Endothelial cell (in vitro differentiated cells): ENCODE measurements at places on chromosomes 3 and 15. TPM values are rescaled to one million over a fixed set of nuclear protein-coding genes. Genes with fewer than 3 reads are reported as not detected.
A peak's percentile ranks its signal among the peaks of the same experiment; 100 is the strongest.

- no peak overlapping the region for H3K4me3 ChIP-seq
- peaks cover 3% of the 10 kb centered on the region for H3K27me3 ChIP-seq
- H3K36me3 ChIP-seq, result no peaks in the 10 kb centered on the region
- DNase-seq, result no peak
These were observed 79.8 kb upstream of the ABHD17C start for GRCh38 chr15:80615361-80615736.

DNA sequence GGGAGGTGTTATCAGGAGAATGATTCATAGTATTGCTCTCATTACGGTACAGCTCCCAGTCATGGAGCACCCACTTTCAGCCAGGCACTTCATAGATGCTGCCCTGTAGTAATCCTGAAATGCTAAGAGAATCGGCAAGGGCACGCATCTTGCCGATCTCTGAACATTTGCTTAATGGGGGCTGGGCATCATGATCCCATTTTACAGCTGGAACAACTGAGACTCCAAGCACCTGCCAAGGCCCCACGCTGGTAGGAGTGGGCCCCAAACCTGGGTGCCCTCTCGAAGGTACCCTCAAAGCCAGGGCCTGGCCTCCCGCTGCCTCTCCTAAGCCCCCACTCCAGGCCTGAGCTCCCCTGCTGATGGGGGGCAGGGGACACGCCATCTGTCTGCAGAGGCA, 47.3 kb downstream of the RPN1 start:
- H3K27ac ChIP-seq, result no peak overlapping the region
- no peaks in the 10 kb centered on the region for H3K36me3 ChIP-seq
- peaks cover 2% of the 10 kb centered on the region for H3K27me3 ChIP-seq

GRCh38 chr3:111107662-111108035, 36.0 kb downstream of the NECTIN3 start:
- DNase-seq, result no peak
- H3K27me3 ChIP-seq, result no peaks in the 10 kb centered on the region
- H3K4me1 ChIP-seq, result no peaks in the 10 kb centered on the region
- no peak overlapping the region for H3K27ac ChIP-seq
- H3K36me3 ChIP-seq, result no peaks in the 10 kb centered on the region

DNA sequence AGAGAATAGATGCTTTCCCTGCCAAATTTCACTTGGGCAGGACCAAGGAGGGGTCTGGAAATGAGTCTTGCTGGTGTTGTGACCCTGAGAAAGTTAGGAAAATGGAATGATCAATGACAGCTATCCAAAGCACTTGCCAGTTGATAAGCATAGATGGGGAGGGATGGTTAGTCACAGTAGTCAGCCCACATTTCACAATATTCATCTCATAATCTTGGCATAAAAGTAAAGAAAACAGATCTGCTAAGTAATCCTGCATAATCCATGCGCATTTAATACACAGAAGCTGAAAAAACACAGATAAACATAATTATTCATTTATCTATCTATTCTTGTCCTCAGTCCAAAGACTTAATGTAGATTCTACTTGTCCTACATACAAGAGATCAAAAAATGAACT, 184.1 kb downstream of the ZIC4 start:
- H3K4me1 ChIP-seq, result no peaks in the 10 kb centered on the region
- H3K36me3 ChIP-seq, result no peaks in the 10 kb centered on the region
- H3K4me3 ChIP-seq, result no peak overlapping the region
- DNase-seq, result no peak
- H3K27ac ChIP-seq, result no peak overlapping the region
- H3K27me3 ChIP-seq, result no peaks in the 10 kb centered on the region

- DNase-seq, result no peak
- H3K27ac ChIP-seq, result peak overlapping the region; percentile 80
- H3K4me3 ChIP-seq, result no peak overlapping the region
- no peaks in the 10 kb centered on the region for H3K27me3 ChIP-seq
These were observed 25.8 kb downstream of the OXNAD1 start for GRCh38 chr3:16290827-16291196.

DNA sequence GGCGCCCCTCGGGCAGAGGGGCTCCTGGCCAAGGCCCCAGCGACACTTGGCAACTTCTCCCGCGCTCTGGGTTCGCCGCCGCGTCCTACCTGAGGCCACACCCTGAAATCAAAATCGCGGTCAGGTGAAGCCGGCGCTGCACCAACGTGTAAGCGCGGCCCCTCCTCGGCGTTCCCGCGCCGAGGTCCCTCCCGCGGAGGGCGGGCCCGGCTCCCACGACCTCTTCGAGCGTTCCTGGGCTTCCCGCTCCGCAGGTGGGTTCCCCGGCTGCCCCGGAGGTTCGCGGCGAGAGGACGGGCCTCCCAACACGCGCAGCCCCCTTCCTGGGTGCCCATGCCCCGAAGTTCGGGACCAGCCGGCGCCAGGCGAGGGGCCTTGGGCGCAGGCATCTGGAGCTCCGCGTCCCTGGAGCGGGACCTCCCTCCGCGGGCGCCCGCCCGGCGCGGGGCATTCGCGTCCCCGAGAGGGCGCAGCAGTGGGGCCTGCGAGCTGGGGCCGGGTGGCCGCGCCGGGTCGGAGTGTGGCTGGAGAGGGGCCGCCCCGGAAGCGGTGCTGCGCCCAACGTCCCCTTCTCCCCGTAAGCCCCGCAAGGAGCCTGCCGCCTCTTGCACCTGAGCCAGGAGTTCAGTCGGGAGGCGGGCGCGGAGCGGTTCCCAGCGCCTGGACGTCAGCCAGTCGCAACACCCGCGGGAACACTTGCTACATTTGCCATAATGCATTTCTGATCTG, 13.7 kb downstream of the PAK6 start:
- H3K4me1 ChIP-seq, result peaks cover 3% of the 10 kb centered on the region
- peak overlapping the region; percentile 69 for H3K4me3 ChIP-seq
- peaks cover 6% of the 10 kb centered on the region for H3K36me3 ChIP-seq
- H3K27ac ChIP-seq, result no peak overlapping the region
- no peak for DNase-seq

GRCh38 chr3:71064291-71064955, 519.1 kb downstream of the FOXP1 start:
- peak; percentile 37 for DNase-seq
- H3K4me1 ChIP-seq, result peaks cover 38% of the 10 kb centered on the region
- H3K27ac ChIP-seq, result no peak overlapping the region
- no peaks in the 10 kb centered on the region for H3K36me3 ChIP-seq
- no peak overlapping the region for H3K4me3 ChIP-seq

- peaks cover 2% of the 10 kb centered on the region for H3K27me3 ChIP-seq
- no peaks in the 10 kb centered on the region for H3K36me3 ChIP-seq
- H3K4me3 ChIP-seq, result no peak overlapping the region
- H3K4me1 ChIP-seq, result peaks cover 31% of the 10 kb centered on the region
These were observed 437.4 kb upstream of the TPRG1 start for GRCh38 chr3:188734395-188734794.

- no peak overlapping the region for H3K4me3 ChIP-seq
- peaks cover 8% of the 10 kb centered on the region for H3K4me1 ChIP-seq
- no peak overlapping the region for H3K27ac ChIP-seq
- no peak for DNase-seq
- H3K27me3 ChIP-seq, result peaks cover under 1% of the 10 kb centered on the region
These were observed 181.9 kb upstream of the KBTBD8 start for GRCh38 chr3:66816090-66816761.

GRCh38 chr3:111735243-111735758, 123.8 kb upstream of the PHLDB2 start:
- H3K4me3 ChIP-seq, result no peak overlapping the region
- DNase-seq, result no peak
- no peak overlapping the region for H3K27ac ChIP-seq
- peaks cover 3% of the 10 kb centered on the region for H3K36me3 ChIP-seq
- no peaks in the 10 kb centered on the region for H3K4me1 ChIP-seq
- H3K27me3 ChIP-seq, result no peaks in the 10 kb centered on the region

GRCh38 chr3:101836652-101837598, 12.4 kb upstream of the NFKBIZ start:
- H3K27ac ChIP-seq, result no peak overlapping the region
- H3K36me3 ChIP-seq, result no peaks in the 10 kb centered on the region
- DNase-seq, result no peak

- peaks cover 4% of the 10 kb centered on the region for H3K27me3 ChIP-seq
- no peak overlapping the region for H3K4me3 ChIP-seq
- peaks cover under 1% of the 10 kb centered on the region for H3K36me3 ChIP-seq
These were observed 29.2 kb downstream of the ILDR1 start for GRCh38 chr3:121992601-121993560.

DNA sequence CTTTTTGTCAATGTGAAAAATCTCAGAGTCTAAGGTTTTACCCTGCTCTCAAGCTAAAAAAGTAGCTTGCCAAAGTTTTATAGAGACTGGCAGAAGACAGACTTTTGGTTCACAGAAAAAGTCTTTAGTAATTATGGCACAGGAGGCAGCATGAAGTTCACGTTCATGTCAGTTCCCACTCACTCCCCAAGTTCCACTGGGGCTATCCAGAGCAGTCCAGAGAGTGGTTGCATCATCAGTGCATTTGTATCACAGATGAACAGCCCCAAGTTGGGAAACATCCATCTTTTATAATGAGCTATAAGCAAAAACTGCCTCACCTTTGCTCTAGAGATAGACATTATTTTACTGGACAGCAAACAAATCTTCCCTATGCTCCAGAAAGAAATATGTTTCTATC, 454.1 kb upstream of the AGTR1 start:
- H3K4me1 ChIP-seq, result peaks cover 5% of the 10 kb centered on the region
- no peak overlapping the region for H3K27ac ChIP-seq
- H3K4me3 ChIP-seq, result no peak overlapping the region
- H3K27me3 ChIP-seq, result no peaks in the 10 kb centered on the region

- peaks cover 83% of the 10 kb centered on the region for H3K4me1 ChIP-seq
- peak overlapping the region; percentile 80 for H3K27ac ChIP-seq
- H3K36me3 ChIP-seq, result peaks cover 35% of the 10 kb centered on the region
- H3K4me3 ChIP-seq, result peak overlapping the region; percentile 53
These were observed 52.1 kb downstream of the VGLL4 start for GRCh38 chr3:11591391-11592282.

DNA sequence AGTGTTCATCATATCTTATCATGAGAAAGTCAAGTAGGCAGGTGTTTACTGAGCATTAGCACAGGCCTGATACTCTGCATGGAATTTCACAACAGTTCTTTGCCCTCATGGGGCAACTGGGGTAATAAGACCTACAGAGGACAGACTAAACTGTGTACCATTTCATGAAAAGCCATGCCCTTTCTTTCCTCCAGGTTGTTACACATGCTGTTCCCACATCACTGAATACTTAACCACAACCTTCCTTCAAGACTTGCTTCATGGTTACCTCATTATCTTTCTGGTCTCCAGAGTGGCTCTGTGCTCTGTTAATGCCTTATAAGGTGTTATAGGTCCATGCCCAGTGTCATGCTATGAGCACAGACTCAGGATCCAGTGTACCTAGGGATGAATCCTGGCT, 28.2 kb upstream of the RSL24D1 start:
- DNase-seq, result no peak
- peaks cover 22% of the 10 kb centered on the region for H3K4me1 ChIP-seq
- peaks cover 1% of the 10 kb centered on the region for H3K27me3 ChIP-seq
- H3K36me3 ChIP-seq, result no peaks in the 10 kb centered on the region
- H3K4me3 ChIP-seq, result no peak overlapping the region
- H3K27ac ChIP-seq, result no peak overlapping the region

DNA sequence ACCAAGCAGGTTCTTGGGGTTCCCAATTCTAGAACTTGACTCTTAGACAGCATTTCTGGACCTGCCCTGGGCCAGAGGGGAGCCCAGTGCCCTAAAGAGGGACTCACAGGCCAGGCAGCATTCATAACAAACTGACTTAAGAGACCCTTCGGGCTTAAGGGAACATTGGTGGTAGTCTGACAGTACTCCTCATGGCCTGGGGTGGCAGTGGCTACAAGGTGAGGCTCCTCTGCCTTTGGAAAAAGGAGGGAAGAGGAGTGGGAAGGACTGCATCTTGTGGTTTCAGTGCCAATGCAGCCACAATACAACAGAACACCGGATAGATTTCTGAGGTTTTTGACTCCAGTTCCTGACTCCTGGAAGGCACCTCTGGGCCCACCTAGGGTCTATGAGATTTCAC, 172.2 kb upstream of the STRIT1 start:
- H3K4me3 ChIP-seq, result no peak overlapping the region
- H3K27ac ChIP-seq, result no peak overlapping the region
- no peak for DNase-seq
- H3K4me1 ChIP-seq, result peaks cover 18% of the 10 kb centered on the region
- H3K36me3 ChIP-seq, result peaks cover 6% of the 10 kb centered on the region
- H3K27me3 ChIP-seq, result no peaks in the 10 kb centered on the region

GRCh38 chr3:56654460-56654859, 28.6 kb downstream of the TASOR start:
- peaks cover 12% of the 10 kb centered on the region for H3K4me1 ChIP-seq
- no peaks in the 10 kb centered on the region for H3K27me3 ChIP-seq
- peaks cover 26% of the 10 kb centered on the region for H3K36me3 ChIP-seq

- H3K27ac ChIP-seq, result peak overlapping the region; percentile 92
- H3K4me1 ChIP-seq, result peaks cover 38% of the 10 kb centered on the region
- DNase-seq, result no peak
- peak overlapping the region; percentile 99 for H3K4me3 ChIP-seq
These were observed 2.7 kb downstream of the AP2M1 start for GRCh38 chr3:184177331-184177731.

GRCh38 chr15:101568309-101568708, 78.8 kb upstream of the PCSK6 start:
- H3K27me3 ChIP-seq, result no peaks in the 10 kb centered on the region
- no peak overlapping the region for H3K27ac ChIP-seq
- no peaks in the 10 kb centered on the region for H3K36me3 ChIP-seq
- DNase-seq, result no peak
- no peak overlapping the region for H3K4me3 ChIP-seq
- no peaks in the 10 kb centered on the region for H3K4me1 ChIP-seq

DNA sequence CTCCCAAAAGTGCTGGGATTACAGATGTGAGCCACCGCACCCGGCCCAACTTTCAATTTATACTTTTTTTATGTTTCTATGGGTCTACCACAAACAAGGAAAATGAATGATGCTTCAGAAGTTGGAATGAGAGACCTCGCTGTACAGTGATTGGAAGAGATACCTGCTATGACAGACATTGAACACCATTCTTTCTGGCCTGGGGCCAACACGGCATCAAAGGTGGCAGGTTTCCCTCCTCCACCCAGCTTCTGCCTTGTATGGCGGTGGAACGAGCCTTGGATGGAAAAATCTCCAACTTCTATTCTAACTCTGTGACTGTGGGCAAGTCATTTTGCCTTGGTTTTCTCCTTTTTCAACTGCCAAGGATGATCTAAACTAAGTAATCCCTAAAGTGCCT, 117.8 kb upstream of the FAM174B start:
- H3K4me1 ChIP-seq, result peaks cover 2% of the 10 kb centered on the region
- no peak overlapping the region for H3K27ac ChIP-seq
- DNase-seq, result no peak
- H3K27me3 ChIP-seq, result peaks cover 2% of the 10 kb centered on the region

The TTBK2 gene
- total RNA-seq, result 14.1 TPM

The CCK gene
- total RNA-seq, result not detected

The HTR3E gene
- not detected for total RNA-seq

The ADAMTS7 gene
- total RNA-seq, result 55.1 TPM

The ZNF660 gene
- total RNA-seq, result 15.5 TPM

The CD80 gene
- not detected for total RNA-seq

The CHL1 gene
- not detected for total RNA-seq
